ENCODE measurements at places on chromosomes 12 and 14. TPM values are rescaled to one million over a fixed set of nuclear protein-coding genes. Genes with fewer than 3 reads are reported as not detected.

OTX2 gene
- total RNA-seq: not detected

GLIPR1 gene
- total RNA-seq: 79.2 TPM

KCNH3 gene
- total RNA-seq: not detected

KLRC1 gene
- not detected for total RNA-seq

SIX6 gene
- total RNA-seq: not detected

All from uterine smooth muscle cell (primary cell).